Vagina (tissue), 2 donors: ENCODE measurements at places on chromosomes 1 and 21.
A peak's percentile ranks its signal among the peaks of the same experiment; 100 is the strongest.

GRCh38 chr1:16237343-16237830 is 404 bp upstream of the CPLANE2 start:
- H3K4me1 ChIP-seq, result peaks cover 26% of the 10 kb centered on the region
- H3K27me3 ChIP-seq, result no peaks in the 10 kb centered on the region
- H3K27ac ChIP-seq, result peak overlapping the region; percentile 95
- no peaks in the 10 kb centered on the region for H3K36me3 ChIP-seq
- H3K4me3 ChIP-seq, result peak overlapping the region; percentile 66

- H3K36me3 ChIP-seq, result no peaks in the 10 kb centered on the region
- DNase-seq, result no peak
- no peak overlapping the region for H3K27ac ChIP-seq
- H3K27me3 ChIP-seq, result no peaks in the 10 kb centered on the region
- H3K4me3 ChIP-seq, result no peak overlapping the region
Observed at GRCh38 chr1:10621906-10622305, 147.2 kb downstream of the PEX14 start.

- H3K4me1 ChIP-seq, result no peaks in the 10 kb centered on the region
- H3K27me3 ChIP-seq, result no peaks in the 10 kb centered on the region
- no peaks in the 10 kb centered on the region for H3K36me3 ChIP-seq
- no peak overlapping the region for H3K27ac ChIP-seq
- DNase-seq, result no peak
- no peak overlapping the region for H3K4me3 ChIP-seq
Observed at GRCh38 chr1:240613356-240614142, 1.6 kb upstream of the GREM2 start.

GRCh38 chr1:46174448-46175231 is at the start of gene TSPAN1:
Gene TSPAN1, plus strand, starts transcription at chr1:46175087. Its CDS starts 6,021 bp downstream, at chr1:46181108.
- H3K36me3 ChIP-seq, result no peaks in the 10 kb centered on the region
- no peak within 1 kb of the TSS for H3K4me3 ChIP-seq
- H3K27me3 ChIP-seq, result no peaks in the 10 kb centered on the region
- no peak for DNase-seq
- peaks cover 47% of the 10 kb centered on the region for H3K4me1 ChIP-seq
- peak within 1 kb of the TSS; percentile 73 for H3K27ac ChIP-seq

DNA sequence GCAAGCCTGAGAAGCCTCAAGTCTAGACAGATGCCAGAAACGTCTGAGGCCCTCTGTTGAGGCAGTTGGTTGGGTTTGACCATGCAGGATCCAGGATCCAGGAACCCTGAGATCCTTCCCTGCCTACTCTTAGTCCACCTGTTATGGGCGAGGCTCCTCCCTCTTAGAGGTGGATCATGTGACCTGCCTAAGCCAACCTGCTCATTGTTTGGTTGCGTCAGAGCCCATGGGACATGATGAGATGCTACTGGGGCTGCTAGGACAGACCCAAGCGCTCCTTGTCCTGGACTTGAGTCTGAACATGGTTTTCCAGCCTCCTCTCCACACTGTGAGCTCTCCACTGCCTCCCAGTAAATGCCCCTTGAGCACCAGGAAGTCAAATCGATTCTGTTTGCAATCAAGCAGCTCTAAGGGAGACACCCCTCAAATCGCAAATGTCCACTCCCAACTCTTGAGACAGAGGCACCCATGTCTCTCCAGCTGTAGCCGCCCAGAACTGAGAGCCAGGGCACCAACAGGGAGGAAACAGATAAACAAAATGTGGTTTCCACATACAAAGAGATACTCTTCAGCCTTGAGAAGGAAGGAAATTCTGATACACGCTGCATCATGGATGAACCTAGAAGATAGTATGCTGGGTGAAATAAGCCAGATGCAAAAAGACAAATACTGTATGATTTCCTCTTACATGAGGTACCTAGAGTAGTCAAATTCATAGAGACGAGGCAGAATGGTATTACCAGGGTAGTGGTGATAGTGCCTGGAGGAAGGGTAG is 31.7 kb upstream of the WNT4 start:
- H3K36me3 ChIP-seq, result no peaks in the 10 kb centered on the region
- no peak overlapping the region for H3K27ac ChIP-seq
- no peak overlapping the region for H3K4me3 ChIP-seq
- H3K27me3 ChIP-seq, result no peaks in the 10 kb centered on the region

- H3K27me3 ChIP-seq, result no peaks in the 10 kb centered on the region
- H3K4me1 ChIP-seq, result no peaks in the 10 kb centered on the region
- H3K4me3 ChIP-seq, result no peak overlapping the region
- H3K36me3 ChIP-seq, result no peaks in the 10 kb centered on the region
Observed at GRCh38 chr1:215890438-215890837, 323.3 kb downstream of the KCTD3 start.

DNA sequence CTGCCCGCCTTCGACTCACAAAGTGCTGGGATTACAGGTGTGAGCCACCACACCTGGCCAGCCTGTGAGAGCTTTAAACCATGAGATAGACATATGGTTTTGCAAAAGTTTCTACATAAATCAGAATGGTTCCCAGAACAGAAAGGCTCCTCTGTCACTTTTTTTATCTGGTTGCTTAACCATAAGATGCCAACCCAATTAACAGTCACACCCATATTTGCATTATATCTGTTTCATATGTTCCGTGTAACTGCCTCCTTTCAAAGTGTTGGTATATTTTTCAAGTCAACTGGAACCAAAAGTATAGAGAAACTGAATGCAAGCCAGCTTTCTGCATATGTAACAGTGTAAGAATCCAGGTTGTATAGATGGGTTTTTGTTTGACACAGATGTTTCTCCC is 23.7 kb upstream of the RCC1 start:
- H3K36me3 ChIP-seq, result peaks cover 72% of the 10 kb centered on the region
- H3K27ac ChIP-seq, result no peak overlapping the region
- H3K4me3 ChIP-seq, result no peak overlapping the region
- H3K27me3 ChIP-seq, result no peaks in the 10 kb centered on the region
- H3K4me1 ChIP-seq, result no peaks in the 10 kb centered on the region
- DNase-seq, result no peak

GRCh38 chr1:177913762-177914540 is 55.9 kb downstream of the SEC16B start:
- H3K4me3 ChIP-seq, result no peak overlapping the region
- H3K36me3 ChIP-seq, result no peaks in the 10 kb centered on the region
- no peak overlapping the region for H3K27ac ChIP-seq
- no peak for DNase-seq
- no peaks in the 10 kb centered on the region for H3K4me1 ChIP-seq

- H3K4me1 ChIP-seq, result no peaks in the 10 kb centered on the region
- H3K27ac ChIP-seq, result no peak overlapping the region
- no peaks in the 10 kb centered on the region for H3K36me3 ChIP-seq
- no peak overlapping the region for H3K4me3 ChIP-seq
- DNase-seq, result no peak
Observed at GRCh38 chr1:84896279-84896678, 3.3 kb upstream of the LPAR3 start.

GRCh38 chr1:165228676-165229075 is 127.8 kb downstream of the LMX1A start:
- H3K4me3 ChIP-seq, result no peak overlapping the region
- H3K27ac ChIP-seq, result no peak overlapping the region
- H3K4me1 ChIP-seq, result no peaks in the 10 kb centered on the region
- no peaks in the 10 kb centered on the region for H3K27me3 ChIP-seq
- no peak for DNase-seq

GRCh38 chr1:149928401-149928724 is 760 bp upstream of the SF3B4 start:
- H3K27me3 ChIP-seq, result no peaks in the 10 kb centered on the region
- peak overlapping the region; percentile 98 for H3K27ac ChIP-seq
- peak overlapping the region; percentile 91 for H3K4me3 ChIP-seq
- H3K36me3 ChIP-seq, result peaks cover 3% of the 10 kb centered on the region

DNA sequence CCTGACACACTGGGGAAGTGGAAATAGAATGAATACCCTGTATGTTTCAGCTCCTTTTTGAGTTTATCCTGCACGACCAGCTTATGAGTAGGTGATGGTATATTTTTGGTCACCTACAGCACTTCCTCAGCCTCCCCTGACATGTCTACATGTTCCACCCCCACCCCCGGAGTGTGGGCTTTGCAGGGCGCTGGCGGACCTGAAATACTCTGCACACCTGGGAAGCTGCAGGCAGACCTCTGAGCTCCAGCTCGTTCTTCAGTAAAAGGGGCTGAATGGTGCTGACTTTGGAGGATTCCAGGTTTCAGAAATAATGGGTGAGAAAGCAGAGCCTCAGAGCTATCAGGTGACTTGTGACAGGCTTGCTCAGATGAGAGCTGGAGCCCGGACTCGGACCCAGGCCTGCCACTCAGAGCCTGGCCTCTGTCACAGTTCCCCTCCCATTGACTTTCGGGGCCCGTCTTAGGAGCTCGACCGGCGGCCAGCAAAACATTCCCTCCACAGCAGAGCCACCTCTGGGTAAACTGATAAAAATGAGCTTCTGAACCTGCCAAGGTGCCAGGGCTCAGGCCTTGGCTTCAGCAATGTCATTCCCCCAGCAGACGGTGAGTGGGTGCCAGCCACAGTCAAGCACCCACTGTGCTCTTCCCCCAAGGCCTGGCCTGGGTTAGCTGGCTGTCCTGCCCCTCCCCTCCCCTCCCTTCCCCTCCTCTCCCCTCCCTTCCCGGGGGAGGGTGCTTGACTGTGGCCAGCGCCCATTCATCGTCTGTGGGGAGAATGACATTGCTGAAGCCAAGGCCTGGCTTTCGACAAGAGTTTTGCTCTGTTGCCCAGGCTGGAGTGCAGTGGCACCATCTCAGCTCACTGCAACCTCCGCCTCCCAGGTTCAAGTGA is 30.1 kb downstream of the DOP1B start:
- H3K4me3 ChIP-seq, result no peak overlapping the region
- H3K4me1 ChIP-seq, result peaks cover 9% of the 10 kb centered on the region
- no peak for DNase-seq
- no peaks in the 10 kb centered on the region for H3K36me3 ChIP-seq
- no peaks in the 10 kb centered on the region for H3K27me3 ChIP-seq
- no peak overlapping the region for H3K27ac ChIP-seq

- H3K27me3 ChIP-seq, result no peaks in the 10 kb centered on the region
- H3K36me3 ChIP-seq, result no peaks in the 10 kb centered on the region
- no peak for DNase-seq
- no peak overlapping the region for H3K27ac ChIP-seq
Observed at GRCh38 chr1:76891931-76892622, 24.8 kb downstream of the ST6GALNAC5 start.

DNA sequence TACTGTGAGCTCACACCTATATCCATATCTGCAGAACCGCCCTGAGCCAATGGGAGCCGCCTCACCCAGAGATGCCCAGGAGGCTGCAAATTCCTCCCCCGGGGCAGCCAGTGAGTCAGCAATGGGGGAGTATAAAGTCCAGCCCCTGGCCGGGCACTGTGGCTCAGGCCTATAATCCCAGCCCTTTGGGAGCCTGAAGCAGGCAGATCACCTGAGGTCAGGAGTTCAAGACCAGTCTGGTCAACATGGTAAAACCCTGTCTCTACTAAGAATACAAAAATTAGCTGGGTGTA is 5.0 kb upstream of the CLCNKB start:
- H3K4me3 ChIP-seq, result no peak overlapping the region
- no peaks in the 10 kb centered on the region for H3K36me3 ChIP-seq
- H3K4me1 ChIP-seq, result no peaks in the 10 kb centered on the region
- DNase-seq, result no peak
- no peak overlapping the region for H3K27ac ChIP-seq

- H3K4me3 ChIP-seq, result no peak overlapping the region
- H3K4me1 ChIP-seq, result no peaks in the 10 kb centered on the region
- no peak overlapping the region for H3K27ac ChIP-seq
- no peaks in the 10 kb centered on the region for H3K36me3 ChIP-seq
- no peaks in the 10 kb centered on the region for H3K27me3 ChIP-seq
- DNase-seq, result no peak
Observed at GRCh38 chr21:24617819-24618218, 989.5 kb downstream of the MRPL39 start.
